NCI-H510A treated with DMSO at 0.1 percent for 48 hours (cell line): ENCODE measurements at places on chromosomes 2 and 18.

DNA sequence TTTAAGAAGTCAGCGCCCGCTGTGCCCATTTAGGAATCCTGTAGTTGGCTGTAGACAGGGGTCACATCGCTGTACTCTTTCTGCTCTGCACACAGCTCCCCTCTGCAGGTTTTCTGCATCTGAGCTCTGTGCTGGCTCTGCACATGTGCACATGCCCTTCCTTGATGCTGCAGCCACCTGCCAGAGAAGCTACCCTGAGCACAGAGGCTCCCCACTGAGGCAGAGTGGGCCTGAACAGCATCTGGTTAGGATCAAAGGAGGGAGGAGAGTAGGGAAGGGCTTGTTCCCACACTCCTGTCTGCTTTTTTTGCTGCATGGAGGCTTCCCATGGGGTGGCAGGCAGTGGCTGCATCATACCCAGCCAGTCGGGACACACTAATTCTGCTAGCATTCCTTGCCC is 238.9 kb downstream of the FHOD3 start:
- peak; percentile 43 for DNase-seq

GRCh38 chr2:1864981-1865421 is 120.7 kb upstream of the PXDN start:
- DNase-seq: peak; percentile 30

GRCh38 chr2:63834401-63834800 is 7.3 kb upstream of the UGP2 start:
- DNase-seq: peak; percentile 93

DNA sequence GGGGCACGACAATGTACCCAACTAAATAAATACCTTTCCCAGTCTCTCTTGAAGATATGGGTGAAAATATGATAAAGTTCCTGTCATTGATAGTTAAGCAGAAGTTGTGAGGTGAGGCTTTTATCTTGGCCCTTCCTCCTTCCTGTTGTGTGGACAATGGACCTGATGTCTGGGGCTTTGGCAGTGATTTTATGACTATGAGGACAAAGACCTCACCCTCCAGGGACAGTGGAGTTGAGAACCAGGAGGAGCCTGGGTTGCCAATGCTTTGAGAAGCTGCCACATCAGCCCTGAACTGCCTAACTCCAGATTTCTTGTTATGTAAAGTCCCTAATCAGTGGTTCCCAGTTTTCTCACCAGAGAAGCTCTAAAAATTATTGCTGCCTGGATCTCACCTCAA is 20.8 kb upstream of the MGAT4A start:
- no peak for DNase-seq

DNA sequence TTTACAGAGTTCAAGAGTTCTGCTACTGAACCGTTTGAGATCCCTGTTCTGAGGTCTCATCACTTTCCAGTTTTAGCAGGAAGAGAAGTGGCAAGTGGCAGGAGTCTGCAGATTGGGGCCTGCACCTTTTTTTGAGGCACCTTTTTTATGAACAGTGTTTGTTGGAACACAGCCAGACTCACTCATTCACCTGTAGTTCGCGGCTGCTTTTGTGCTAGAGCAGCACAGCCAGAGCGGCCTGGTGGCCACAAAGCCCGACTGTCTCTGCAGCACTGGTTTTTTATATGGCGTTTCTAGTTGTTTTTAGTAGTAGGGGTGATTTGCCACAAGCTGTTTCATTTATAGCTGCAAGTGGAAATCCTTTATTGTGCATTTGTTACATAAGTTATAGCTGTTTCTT is 8.6 kb downstream of the ACP1 start:
- peak; percentile 14 for DNase-seq

- no peak for DNase-seq
Observed at GRCh38 chr18:8354304-8354703, 254.9 kb upstream of the RAB12 start.

DNA sequence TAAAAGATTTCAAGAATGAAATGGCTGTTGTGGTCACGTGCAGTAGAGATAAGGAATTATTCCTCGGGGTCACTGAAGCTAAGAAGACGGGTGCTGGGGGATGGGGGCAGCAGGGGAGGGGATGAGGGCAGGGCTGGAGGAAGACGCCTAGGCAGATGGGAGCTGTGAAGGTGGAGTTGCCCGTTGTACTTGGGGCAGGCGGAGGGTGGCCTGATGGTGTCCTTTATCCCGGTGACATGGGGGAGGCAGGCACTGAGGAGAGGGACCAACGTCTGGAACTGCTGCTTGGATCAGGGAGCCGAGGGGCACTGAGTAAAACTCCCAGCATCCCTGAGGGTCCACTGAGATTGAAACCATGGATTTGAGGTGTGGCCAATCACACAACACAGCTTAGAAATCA is 64.9 kb downstream of the ZCCHC2 start:
- DNase-seq: no peak

GRCh38 chr2:22904126-22904684 is 480.8 kb upstream of the KLHL29 start:
- DNase-seq: no peak

- DNase-seq: no peak
Observed at GRCh38 chr2:67566958-67567635, 170.0 kb downstream of the ETAA1 start.

DNA sequence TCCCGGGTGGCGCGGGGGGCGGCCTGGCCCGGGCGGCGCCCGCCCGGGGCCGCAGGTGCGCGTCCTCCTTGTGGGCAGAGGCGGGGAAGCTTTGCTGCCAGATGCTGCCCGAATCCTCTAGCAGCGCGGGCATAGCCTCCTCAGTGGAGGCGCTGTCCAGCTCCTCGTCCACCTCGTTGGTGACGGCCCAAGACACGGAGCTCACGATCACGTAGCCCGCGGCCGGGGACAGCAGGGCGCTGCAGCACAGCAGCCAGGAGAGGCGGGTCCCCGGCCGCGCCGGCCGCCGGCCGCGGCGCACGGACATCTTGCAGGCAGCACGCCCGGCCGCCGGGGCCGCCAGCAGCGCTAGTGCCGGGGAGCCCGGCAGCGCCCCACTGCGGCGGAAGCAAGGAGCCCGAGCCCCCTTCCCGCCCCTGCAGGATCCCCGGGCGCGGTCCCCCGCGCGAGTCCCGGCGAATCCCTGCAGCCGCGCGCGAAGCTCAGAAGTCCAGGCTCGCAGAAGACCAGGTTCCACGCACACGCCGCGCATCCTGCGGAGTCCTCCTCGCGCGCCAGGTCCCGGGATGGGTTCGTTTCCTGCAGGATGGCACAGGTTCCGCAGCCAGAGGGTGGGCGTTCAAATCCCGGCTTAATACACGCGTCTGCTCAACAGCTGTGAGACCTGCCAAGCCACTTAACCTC is at the start of gene CREG2:
Gene CREG2, minus strand, starts transcription at position 353 of the 684 bp plus-strand sequence. Its CDS starts 46 bp downstream, at position 307.
- DNase-seq: peak; percentile 20

GRCh38 chr18:27005589-27005988 is 140.1 kb upstream of the AQP4 start:
- no peak for DNase-seq

DNA sequence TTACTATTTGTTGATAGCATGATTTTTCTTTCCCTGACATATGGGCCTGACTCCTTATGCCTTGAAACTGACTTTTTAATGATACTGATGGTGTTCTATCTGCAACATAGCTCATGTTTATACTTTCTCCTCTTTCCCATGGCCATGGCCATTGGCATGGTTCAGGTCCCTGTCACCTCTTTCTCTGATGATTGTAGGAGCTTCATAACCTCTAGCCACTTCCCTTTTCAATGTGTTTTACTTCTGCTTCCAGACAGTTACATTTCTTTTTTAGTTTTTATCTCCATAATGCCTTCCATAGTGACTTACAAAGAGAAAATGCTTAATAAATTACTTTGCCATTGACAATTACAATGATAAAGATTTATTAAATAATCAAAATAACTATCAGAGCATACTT is 177.9 kb upstream of the SETBP1 start:
- DNase-seq: no peak

GRCh38 chr2:18384242-18384641 is 176.2 kb downstream of the RDH14 start:
- no peak for DNase-seq
